Stimulated activated memory B cell treated with anti-CD40 and anti-IgM and Interleukin-4, amounts not matched to agents 10 μg/mL and 1 μg/mL and 100 μg/mL, for 72 hours (primary cell): ENCODE measurements at places on chromosomes 1 and 21.
A peak's percentile ranks its signal among the peaks of the same experiment; 100 is the strongest.

GRCh38 chr1:43466403-43466802, 12.7 kb upstream of the HYI start:
- no peak for ATAC-seq

DNA sequence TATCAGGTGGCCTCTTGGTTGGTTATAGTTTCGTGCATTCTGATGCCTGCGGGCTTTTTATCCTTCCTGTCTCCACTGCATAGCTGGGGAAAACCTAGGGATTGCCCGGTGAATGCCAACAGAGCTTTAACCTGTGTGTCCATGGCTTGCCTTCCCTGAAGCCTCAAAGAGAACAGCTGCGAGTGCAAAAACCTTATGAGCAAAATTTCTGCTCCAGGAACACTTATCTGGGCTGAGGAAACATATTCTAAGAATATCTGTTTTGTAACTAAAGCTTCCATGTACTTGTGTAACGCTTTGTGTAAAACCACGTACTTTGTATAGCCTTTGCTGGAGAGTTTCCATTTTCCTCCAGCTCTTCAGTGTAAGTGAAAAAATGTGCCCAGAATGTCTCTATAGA, 7.2 kb downstream of the CNST start:
- ATAC-seq = no peak

- no peak for ATAC-seq
Measured at GRCh38 chr1:110647254-110647891, 27.4 kb downstream of the KCNA3 start.

- ATAC-seq = no peak
Measured at GRCh38 chr1:68401506-68401905, 48.2 kb downstream of the RPE65 start.

GRCh38 chr1:241895013-241895412, 47.0 kb downstream of the EXO1 start:
- ATAC-seq = peak; percentile 63

DNA sequence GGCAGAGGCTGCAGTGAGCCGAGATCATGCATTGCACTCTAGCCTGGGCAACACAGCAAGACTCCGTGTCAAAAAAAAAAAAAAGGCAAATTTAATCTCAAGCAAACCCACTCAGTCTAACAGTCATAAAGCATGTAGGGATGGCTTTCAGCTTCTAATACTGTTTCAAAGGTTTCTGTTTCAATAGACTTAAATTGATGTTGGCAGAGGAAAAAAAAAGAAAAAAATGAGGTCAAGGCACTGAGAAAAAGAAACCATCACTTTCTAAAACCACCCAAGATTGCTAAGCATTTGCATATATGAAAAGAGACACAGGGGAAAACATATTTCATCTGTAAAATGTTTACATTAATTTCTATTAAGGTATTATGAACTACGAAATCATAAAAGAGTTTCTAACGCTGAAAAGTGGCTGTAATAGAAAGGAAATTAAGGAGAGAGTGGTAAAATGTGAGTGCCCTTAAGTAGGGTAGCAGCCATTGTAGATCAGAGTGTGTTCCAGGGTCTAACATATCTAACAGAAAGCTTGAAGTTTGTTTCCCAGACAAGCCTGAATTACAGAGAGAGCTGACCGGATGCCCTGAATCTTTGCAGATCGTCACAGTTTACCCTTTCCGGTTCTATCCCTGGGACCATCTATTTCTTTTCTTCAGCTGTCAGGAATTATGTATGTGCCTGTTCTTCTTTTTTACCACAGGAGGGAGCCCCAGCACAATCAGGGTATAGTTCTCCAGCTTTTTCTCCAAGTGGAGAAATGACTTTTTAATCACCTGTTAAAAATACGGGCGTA, 70.0 kb downstream of the PLD5 start:
- no peak for ATAC-seq

GRCh38 chr21:23130308-23130707, 2132.1 kb downstream of the NCAM2 start:
- ATAC-seq = no peak

- no peak for ATAC-seq
Measured at GRCh38 chr1:78292361-78292760, 198.4 kb upstream of the PTGFR start.

GRCh38 chr1:66438062-66438461, 95.9 kb upstream of the SGIP1 start:
- no peak for ATAC-seq

DNA sequence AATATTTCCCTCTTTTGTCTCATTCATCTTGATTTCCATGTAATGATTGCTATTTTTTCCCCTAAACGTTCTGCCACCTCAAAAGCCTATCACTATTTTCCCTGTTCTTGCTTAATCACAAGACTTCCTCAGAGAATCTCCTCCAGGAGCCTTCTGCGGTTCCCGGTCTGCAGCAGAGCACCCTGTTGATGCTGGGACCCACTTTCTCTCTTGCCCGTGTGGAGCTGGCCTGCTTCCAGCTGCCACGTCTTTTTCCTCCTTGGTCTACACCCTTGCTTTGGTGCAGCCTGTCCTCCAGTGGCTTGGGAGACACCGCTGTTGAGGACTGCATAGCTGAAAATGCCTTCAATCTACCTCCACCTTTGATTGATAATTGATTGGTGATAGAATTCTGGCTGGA, 70.0 kb upstream of the COA6 start:
- ATAC-seq = no peak

DNA sequence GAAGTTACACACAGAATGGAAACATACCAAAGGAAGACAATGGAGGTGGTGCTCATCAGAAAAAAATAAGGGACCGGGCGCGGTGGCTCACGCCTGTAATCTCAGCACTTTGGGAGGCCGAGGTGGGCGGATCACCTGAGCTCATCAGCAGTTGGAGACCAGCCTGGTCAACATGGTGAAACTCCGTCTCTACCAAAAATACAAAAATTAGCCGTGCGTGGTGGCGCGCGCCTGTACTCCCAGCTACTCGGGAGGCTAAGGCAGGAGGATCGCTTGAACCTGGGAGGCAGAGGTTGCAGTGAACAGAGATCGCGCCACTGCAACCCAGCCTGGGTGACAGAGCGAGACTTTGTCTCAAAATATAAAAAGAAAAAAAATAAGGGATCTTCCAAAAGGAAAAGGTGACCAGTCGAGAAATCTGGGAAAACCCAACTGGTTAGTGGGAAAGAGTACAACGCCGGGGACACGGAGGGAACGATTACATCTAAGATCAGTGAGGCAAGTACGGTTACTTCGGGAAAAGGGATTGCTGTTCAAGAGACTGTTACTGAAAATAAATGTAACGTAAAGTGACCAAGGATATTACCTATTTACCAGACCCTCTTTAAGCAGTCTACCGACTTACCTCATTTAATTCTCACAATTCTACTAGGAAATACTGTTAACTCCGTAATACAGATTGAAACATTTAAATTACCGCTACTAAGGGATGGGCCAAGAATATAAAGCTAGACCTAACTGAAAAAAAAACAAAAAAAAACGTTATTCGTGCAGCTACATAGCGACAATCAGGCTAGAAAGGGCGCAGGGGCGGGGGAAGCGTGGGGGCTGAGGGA, 822 bp downstream of the CCT3 start:
- no peak for ATAC-seq

GRCh38 chr1:186722711-186723309, 42.6 kb upstream of the PTGS2 start:
- ATAC-seq = no peak

- ATAC-seq = no peak
Measured at GRCh38 chr1:23402286-23403037, 22.1 kb downstream of the TCEA3 start.

DNA sequence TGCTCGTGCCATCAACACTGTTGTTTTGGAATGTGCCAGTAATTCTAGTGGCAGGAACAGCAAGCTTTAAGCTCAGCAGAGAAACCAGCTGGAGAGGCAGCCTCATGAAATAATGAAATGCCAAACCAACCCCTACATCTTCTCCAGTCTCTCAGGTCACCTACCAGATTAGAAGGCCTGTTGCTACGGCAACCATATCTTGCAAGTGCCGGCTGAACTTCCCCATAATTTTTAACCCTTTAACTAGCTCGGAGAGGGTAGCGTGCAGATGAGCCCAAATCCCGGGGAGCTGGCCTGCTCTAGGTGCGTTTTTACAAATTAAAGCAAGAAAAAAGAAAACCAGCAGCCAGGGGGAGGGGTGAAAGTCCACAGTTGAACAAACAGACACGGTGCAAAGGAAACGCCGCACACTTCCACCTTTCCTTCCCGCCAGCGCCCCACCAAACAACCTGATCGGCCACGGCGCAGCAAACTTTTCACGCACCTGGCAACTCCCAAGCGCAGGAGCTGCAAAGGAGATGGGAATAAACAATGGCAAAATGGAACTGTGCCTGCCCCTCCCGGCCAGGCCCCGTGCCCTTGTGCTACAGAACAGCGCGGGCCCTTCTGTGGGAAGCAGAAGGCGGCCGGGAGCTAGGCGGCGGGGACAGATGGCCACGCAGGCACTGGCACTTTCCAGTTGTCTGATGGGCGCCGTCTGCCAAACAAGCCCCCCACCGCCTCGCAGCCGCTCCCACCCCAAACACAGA, 50.1 kb downstream of the SSBP3 start:
- ATAC-seq = peak; percentile 56

GRCh38 chr1:210598135-210598652, 269.5 kb downstream of the HHAT start:
- no peak for ATAC-seq

DNA sequence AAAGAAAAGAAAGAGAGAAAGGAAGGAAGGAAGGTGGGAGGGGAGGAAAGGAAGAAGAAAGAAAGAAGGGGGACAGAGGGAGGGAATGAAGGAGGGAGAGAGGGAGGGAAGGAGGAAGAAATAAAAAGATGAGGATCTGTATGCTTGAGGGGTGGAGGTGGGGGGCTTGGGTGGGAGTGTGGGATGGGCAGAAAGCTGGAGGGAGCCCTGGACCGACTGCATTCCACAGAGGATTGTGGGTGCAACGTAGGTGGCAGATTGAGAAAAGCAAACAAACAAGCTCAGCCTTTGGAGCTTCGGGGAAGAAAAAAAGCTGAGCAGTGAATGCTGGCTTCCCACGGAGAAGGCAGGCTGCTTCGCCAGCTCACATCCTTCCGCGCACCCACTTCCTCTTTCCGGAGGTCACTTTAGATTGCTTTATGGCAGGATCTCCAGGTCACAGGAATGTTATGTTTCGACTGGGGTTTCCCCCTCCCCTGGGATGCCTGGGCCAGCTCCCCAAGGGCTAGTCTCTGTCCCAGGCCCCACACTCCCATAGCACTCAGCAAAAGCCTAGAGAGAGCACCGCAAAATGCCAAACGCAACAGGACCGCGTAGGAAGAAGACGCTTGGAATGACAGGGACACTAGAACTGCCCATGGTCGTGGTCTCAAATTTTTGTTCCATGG, 20.7 kb upstream of the LGALS8 start:
- ATAC-seq = peak; percentile 27

DNA sequence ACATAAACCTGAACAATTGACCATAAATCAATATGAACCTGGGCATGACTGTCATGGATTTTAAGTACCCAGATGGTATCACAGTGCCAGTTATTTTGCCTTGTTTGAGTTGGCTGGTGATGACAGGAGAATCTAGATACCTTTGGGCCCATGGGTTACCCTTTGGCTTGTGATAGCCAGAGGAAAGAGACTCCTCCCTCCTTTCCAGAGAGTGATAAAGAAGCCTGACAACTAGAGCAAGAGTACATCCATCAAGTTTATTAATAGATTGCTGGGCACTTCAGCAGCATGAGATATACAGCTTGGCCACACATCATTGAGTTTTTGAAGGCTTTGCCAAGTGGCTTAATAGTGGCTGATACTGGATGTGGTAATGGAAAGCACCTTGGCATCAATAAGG, 6.6 kb upstream of the FMO3 start:
- ATAC-seq = no peak

DNA sequence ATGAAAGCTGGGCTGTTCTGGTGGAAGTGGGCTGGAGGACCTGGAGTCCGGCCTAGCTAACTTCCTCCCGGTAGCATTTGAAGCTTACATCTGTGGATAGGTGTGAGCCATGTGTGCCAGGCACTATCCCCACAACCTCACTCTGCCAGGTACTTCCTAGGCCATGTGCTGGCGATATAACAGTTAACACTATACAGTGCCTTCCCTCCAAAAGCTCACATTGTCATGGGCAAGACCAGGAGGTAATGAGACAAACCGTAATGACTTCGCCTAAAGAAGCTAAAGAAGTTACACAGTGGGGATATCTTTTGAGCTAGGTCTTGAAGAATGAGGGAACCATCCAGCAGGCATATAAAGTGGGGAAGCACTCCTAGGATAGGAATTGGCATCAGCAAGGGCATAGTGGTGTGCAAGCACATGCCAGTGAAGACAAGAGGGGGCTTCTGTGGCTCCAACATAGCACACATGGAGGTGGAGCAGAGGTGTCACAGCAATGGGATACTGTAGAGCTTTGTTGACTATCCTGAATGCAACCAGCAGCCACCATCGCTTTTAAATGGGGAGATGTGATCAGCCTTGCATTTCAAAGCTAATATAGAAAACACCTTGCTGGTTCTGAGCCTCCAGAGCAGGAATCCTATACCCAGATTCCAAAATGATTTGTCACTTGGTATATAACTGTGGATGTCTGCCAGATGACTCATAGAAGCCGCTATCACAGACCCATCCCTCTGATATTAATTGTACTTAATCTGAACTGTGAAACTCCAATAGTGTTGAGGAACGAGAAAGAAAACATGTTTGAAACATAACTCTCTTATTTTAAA, 466.3 kb downstream of the LMO4 start:
- no peak for ATAC-seq

DNA sequence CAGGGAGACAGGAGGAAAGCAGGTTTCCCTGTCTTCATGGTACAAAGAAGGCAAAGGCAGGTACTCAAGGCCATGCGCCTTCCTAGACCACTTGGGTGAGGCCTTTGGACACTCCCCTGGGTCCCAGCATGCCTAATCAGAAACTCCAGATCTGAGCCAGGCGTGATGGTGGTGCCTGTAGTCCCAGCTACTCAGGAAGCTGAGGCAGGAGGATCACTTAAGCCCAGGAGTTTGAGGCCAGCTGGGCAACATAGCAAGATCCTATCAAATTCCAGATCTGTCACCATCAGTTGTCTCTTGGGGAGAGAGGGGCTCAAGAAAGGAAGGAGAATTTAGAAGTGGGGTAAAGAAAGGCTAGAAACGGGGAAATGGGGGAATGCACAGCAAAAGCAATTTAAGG, 96.3 kb upstream of the SLC25A33 start:
- no peak for ATAC-seq
